Caudate nucleus (tissue), 63 donors: ENCODE measurements at places on chromosomes 3 and 15.

DNA sequence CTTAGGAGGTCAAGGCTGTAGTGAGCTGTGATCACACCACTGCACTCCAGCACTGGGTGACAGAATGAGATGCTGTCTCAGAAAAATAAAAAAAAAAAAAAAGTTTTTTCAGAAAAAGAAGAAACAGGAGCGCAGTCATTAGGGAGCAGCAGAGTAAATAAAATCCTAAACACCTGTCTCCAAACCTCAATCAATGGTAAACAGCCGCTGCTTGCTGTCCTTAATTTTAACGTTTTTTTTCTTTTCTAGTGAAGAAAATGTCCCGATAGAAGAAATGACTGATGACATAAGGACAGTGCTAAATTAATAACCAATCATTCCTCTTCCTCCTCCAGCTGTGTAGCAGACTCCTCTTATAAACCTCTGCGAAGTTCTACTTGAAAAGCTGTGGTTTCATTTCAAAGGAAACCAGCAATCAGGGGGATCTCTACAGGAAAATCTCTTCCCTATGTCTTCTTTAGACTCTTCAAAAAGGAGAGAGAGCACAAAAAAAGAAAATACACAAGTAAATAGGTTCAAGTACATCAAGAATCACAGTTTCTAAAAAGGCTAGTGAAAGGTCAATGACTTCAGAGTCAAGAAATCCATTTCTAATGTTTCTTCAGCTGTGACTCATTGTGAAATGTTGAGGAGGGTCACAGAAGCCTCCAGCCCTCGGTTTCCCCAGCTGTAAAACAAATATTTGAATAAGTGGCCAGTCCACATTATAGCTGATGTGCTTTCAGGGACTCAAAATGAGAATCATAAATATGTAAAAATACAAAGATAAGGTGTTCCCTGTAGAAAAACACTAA is 127.6 kb downstream of the TMCO5A start:
- DNase-seq: no peak

DNA sequence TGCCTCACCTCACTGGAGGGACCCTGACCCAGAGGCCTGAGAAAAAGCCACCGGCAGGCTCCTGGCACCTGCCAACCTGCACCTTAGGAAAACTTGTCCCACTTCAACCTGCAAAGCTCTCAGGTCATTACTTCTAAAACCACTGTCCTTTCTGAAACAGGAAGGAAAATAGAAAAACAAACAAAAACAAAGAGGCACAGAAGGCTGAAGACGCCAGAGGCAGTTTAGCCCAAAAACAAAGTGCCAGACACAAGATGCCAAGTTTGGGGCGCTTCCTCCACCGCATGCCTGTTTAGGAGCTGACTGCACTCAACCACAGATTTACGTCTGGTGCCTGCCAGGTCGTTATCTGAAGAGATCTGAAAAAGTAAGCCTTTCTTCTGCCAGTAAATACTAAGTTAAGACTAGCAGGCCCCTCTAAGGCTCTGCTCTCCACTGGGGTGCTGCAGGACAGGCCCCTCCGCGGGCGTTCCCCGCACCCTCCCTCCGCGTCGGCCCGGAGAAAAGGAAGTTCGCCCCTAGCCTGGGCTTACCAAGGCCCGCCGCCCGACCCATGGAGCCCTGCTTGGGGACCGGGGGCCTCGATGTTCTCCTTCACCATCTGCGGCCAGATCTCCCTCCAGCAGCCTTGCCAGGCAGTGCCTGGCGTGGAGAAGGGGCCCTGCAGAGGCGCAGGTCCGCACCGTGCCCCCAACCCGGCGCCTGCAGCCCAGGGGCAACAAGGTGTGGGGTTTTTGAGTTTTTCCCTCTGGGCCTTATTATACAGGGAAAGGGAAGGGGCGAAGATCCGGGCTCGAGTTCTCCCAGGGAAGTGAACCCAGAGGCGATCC is 1.3 kb downstream of the GOLGA8A start:
- no peak for DNase-seq

DNA sequence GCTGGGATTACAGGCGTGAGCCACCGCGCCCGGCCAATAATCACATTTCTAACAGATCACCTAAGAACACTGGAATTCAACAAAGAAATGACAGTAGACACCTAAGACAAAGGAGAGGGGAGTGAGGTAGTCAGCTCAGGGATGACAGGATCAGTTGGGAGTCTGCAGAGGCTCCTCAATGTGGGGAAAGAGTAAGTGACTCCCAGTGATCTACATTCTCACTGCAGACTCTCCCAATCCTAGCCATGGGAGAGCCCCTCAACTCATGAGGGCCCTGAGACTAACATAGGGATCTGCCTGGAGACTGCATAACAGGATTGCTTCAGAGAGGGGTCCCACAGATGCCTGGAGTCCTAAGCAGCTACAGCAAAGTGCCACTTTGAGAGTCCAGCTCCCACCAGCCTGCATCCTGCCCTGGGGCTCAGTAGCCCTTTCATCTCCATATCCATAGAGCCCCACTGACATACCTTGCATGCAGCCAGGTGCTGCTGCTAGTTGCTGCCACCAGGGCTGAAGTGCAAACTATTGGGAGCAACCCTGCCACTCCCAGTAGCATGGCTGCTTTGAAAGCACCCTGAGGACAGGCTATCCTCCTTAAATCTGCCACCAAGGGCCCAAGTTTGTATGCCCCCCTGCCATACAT is 21.8 kb upstream of the PFN2 start:
- DNase-seq: no peak

DNA sequence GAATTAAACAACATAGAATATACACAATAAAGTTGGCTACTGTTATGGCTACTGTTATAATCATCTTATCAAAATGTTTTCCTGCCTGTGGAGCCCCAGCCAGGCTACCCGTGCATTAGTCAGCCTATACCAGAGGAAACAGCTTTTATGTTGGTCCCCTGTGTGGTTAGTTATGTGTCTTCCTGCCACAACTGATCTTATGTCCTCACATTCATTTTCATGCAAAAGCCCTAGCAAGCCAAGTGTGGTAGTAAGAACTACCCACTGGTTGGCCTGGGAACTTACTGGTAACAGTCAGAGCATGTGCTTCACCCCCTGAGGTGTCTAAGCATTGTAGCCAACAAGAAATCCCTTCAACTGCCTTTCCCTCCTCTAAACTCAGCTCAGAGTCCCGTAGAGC is 21.8 kb downstream of the MGLL start:
- no peak for DNase-seq

GRCh38 chr3:137770066-137770834 is 6.1 kb downstream of the SOX14 start:
- no peak for DNase-seq

GRCh38 chr3:81425198-81425868 is 336.1 kb downstream of the GBE1 start:
- DNase-seq: no peak
